Retina (tissue), 1 donor: ENCODE measurements at places on chromosomes 11 and 22.

DNA sequence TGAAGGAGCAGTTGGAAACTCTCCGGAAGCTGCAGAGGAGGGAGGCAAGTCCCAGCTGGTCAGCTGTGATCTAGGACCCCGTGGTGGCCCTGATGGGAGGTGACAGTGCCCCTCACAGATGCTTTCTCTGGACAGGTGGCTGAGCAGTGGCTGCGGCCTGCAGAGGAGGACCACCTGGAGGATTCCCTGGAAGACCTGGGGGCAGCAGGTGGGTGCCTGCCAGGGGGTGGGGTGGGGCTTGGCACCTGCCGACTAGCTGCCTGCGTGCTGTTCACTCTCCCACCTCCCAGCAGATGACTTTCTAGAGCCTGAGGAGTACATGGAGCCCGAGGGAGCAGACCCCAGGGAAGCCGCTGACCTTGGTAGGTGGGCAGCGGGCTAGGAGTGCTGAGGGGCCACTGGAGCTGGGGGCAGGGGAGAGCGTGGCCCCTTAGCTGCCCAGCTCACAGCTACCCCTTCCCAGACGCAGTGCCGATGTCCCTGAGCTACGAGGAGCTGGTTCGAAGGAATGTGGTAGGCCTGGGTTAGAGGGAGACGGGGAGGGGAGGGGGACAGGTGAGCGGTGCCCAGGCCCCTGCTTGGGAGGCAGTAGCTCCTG is 3.1 kb downstream of the SCO2 start:
- no peak for DNase-seq

DNA sequence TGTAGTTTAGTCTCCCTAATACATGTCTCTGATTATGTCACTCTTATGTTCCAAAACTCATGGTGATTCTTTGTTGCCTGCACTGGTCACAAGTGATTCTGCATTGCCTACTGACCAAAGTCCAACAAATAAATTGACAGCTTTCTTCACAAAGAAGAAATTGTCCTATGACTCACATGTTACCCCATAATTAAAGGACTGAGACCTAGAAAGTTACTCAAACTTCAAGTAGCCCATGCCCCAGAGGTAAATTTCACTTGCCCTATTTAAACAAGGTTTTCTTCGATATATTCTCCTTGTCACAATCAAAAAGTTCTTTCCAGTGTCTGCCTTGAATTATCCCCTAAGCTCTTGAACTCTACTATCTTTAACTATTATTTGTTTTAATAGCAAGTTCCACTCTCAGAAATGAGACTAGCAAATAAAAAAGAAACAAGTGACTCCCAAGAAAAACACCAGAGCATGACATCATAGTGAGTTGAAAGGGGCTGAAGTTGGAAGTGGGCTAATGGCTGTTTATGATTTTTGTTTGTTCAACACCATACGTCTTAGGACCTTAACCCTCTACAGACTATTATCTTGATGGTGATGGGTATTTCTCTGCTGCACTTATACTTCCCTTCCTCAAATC is 94.5 kb upstream of the BLID start:
- no peak for DNase-seq

DNA sequence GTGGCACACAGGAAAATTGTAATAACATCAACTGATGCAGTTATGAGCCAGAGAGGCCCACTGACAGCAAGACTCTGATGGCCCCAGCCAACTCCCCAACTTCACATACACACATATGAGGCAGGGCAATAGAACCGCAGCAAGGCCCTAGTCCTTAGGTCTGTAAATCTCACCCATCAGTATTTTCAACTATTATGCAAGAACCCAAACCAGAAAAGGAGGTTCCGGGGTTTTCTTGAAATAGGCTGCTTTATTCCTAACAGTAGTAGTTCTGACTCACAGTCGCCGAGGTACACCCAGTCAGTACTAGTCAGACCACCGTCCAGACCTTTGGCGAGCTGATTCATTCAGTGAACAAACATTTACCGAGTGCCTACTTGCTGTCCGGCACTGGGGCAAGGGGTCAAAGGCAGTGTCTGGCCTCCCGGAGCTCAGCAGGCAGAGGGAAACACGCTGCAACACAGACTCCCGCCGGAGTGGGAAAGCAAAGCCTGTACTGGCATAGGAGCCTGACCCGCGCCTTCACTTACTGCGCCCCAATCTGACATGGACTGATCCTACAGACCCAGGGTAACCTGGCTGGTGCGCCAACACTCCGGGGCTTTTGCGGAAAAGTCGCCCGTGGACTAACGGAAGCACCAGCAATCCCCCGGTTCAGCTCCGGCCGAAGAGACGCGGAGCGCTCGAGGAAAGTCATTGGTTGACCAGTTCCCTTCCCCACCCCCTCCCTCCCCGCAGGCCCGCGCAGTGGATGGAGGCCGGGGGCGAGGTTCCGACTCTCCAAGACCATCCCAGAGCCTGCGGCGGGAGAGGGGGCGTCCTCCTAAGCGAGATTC is 1.3 kb downstream of the PLEKHA7 start:
- DNase-seq, result peak; percentile 78

GRCh38 chr22:23522623-23523251 is 57.4 kb downstream of the IGLL1 start:
- DNase-seq, result peak; percentile 72

- DNase-seq, result no peak
Observed at GRCh38 chr11:66447012-66447411, 8.4 kb upstream of the MRPL11 start.

DNA sequence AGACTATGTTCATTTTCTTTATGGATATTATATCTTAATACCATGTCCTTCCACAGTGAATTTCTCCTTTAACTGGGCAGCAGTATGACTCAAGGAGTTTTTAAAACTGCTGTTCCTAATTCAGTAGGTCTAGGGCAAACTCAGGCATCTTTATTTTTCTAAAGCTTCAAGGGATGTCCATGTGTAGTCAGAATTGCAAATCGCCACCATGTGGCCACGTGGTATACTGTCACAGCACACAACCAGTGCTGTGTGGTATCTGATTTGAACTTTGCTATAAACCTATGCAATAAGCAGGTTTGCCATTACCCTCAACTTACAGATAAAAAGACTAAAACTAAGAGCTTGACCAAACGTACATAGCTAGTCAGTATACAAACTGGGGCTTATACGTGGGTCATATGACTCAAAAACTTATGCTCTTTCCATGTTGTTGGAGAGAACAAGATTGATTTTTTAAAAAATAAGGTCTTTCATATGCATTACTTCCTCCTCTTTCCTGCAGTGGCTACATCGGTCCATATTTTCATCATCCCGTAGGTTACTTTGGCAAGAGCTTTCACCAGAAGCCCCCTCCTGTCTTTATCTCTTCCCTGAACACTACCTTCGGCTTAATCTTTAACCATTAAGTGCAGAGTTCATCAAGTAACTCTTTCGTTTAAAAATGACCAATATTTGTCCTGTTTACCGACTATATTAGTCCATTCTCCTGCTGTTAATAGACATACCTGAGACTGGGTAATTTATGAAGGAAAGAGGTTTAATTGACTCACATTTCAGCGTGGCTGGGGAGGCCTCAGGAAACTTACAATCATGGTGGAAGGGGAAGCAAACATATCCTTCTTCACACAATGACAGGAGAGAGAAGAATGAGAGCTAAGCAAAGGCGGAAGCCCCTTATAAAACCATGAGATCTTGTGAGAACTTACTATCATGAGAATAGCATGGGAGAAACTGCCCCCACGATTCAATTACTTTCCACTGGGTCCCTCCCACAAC is 8.0 kb upstream of the HTATIP2 start:
- DNase-seq, result no peak

DNA sequence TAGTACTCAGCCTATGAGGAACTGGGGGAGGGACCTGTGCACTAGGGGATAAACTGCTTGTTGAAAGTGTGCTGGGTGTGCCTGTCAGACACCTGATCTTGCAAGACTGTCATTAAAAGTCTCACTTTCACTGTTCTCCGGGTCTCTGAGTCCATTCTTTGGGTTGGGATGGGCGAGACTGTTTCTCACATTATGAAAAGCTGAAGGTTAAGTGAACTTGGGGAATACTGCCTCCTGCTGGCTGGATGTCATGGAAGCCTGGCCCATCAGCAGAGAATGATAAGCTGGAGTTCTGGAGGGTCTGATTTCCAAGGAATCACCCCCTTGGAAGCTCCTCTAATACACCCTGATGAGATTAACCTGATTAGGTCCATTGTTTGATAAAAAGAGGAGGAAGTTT is 9.0 kb upstream of the VPREB1 start:
- DNase-seq, result no peak

GRCh38 chr11:73055002-73055401 is 87.1 kb downstream of the FCHSD2 start:
- no peak for DNase-seq

DNA sequence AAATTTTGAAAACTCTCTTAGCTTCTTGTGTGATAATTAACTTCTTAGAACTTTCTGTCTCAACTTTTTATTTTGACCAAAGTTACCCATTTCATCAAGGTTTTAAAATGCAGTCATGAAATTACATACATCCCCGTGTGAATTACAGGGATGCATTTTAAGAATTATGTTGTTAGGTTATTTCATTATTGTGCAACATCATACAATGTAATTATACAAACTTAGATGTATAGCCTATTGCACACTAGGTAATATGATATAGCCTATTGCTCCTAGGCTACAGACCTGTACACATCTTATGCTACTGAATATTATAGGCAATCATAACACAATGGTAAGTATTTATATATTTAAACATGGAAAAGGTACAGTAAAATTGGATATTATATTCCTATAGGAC is 228.1 kb upstream of the C11orf87 start:
- DNase-seq, result no peak

DNA sequence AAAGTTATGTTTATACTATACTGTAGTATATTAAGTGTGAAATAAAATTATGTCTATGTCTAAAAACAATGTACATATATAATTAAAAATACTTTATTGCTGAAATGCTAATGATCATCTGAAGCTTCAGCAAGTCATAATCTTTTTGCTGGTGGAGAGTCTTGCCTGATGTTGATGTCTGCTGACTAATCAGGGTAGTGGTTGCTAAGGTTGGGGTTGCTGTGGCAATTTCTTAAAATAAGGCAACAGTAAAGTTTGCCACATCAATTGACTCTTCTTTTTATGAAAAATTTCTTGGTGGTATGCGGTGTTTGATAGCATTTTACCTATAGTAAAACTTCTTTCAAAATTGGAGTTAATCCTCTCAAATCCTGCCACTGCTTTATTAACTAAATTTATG is 21.4 kb downstream of the INSC start:
- no peak for DNase-seq

DNA sequence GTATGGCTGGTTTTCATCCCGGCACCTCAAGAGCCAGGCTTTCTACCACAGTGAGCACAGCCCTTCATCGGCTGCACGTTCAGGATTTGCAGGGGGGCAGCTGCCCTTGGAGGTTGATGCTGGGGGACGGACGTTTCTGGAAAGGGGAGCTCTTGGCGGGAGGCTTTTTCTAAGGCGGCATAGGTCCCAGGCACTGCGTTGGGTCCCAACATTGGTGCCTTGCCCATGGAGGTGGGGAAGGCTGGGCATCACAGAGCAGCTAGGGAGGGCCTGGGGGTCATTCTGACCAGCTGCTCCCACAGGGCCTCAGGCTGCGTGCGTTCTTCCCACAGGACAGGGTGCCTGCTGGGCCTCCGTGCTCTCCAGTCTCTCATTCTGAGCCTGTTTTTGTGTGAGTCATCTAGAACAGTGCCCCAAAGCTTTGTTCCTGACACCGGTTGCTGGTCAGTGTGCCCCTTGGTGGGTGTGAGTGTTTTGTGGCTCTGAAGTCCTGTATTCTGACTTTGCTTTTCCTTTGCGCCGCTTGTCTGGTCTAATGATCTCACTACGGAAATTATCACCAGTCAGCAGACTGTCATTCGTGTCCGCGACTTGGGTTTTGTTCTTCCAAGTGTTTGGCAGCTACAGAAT is 275.9 kb downstream of the TBC1D22A start:
- DNase-seq, result no peak

- DNase-seq, result no peak
Observed at GRCh38 chr11:17988465-17988864, 24.4 kb downstream of the SERGEF start.

DNA sequence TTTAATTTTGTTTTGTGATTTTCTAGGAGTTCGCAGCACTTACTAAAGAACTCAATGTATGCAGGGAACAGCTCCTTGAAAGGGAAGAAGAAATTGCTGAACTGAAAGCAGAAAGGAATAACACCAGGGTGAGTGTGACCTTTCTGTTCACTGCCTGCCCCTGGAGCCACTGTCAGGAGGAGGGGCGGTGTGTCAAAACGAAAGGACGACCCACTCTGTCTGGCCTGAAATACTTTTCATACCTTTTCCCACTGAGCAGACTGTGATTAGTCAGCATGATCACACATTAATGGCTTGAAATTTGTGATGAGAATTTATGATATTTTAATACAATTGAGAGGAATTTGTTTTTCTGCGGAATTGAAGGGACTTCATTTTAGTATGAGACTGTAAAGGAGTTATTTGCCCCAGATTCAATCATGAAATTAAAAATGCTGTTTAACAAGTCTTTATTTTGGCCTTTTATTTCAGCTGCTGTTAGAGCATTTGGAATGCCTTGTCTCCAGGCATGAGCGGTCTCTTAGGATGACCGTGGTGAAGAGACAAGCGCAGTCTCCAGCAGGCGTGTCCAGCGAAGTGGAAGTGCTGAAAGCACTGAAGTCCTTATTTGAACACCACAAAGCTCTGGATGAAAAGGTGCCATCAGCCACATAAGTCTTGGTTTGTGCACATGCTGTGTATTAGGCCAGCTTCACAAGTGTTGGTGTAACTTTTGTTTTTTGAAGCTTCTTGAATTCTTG is 54.1 kb downstream of the PPFIA1 start:
- peak; percentile 49 for DNase-seq

GRCh38 chr22:17847360-17848078 is 73.2 kb upstream of the BID start:
- DNase-seq, result peak; percentile 24

DNA sequence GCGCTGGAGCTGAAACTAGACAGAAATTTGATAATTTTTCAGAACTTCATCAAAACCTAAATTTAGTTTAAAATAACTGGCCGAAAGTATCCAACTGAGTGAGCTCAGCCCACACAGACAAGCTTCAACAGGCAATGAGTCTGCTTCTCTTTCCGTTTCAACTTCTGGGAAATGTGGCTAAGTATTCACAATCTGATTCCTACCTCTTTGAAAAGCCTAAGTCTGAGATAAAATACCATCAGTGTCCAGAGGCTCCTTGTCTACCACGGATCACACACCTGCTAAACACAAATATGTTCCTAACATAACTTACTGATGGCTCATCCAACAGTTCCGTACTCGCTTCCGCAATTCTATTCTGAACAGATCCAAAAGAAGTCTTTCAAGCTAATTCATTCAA is 8.5 kb downstream of the SIK3 start:
- no peak for DNase-seq
